Fibroblast of skin of scalp (primary cell): ENCODE measurements at places on chromosomes 11 and 22.

- DNase-seq: no peak
Measured at GRCh38 chr11:133636711-133637355, 104.5 kb upstream of the OPCML start.

- no peak for DNase-seq
Measured at GRCh38 chr22:40243891-40244290, 66.2 kb downstream of the TNRC6B start.

- no peak for DNase-seq
Measured at GRCh38 chr22:45836418-45837169, 140.4 kb downstream of the WNT7B start.

DNA sequence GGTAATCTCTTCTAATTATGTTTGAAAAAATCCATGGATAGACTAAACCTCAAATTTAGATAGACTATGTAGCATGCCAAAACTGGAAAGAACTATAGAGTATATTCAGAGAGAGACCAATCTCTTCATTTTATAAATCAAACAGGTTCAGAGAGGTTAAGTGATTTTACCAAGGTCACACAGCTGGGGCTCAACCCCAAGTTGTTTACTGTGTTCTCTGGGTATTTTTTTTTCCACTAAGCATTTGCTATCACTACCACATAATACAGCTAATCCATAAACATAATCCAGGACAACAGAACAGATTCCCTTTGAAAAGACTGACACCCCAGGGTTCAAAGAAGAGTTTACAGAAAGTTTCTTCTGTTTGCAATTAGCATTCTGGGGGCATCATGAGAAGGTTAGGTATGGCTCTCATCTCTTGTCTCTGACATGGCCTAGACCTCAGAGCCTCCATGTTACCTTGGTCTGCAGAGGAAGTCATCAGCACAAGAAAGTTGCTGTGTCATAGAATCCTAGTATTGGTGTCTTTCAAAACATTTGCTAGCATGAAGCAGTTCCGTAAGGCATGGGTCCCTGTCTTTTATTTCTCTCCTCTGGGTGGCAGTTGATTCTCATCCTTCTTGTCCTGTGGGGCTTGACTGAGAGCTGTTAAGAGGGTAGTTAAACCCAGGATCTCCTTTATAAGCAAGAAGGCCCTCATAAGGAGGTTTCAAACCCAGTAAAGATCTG is 94.5 kb upstream of the HSD17B12 start:
- no peak for DNase-seq

GRCh38 chr11:12303421-12304149 is 73.8 kb upstream of the PARVA start:
- peak; percentile 64 for DNase-seq

GRCh38 chr22:20436307-20436767 is 1.3 kb downstream of the SCARF2 start:
- peak; percentile 72 for DNase-seq

GRCh38 chr11:107257710-107258109 is 199.9 kb downstream of the CWF19L2 start:
- DNase-seq: no peak
